ENCODE measurements at places on chromosomes 13 and 19.

DNA sequence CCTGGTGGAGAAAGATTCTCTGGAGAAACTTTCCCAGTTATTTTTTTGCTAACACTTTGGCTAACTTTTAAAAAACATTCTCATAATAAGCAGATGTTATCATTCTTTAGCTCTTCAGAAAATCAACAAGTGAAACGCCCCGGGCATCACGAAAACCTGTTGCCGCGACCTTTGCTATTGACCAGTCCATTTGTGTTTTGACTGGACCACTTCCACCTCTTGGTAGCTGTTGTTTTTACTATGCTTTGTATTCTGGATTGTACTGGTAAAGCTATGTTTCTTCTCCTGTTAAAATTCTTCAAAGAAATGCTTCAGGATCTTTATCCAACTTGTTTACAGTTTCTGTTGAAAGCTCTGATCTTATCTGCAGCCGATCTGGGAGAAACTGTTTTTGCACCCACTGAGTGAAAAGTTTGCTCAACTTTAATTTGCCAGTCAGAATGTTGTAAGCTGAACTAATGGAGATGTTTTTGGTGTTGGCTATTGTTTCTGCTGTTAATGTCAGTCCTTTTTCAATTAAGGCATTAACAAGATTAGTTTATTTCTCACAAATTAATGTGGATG, 23.3 kb downstream of the UFM1 start:
- DNase-seq: no peak

DNA sequence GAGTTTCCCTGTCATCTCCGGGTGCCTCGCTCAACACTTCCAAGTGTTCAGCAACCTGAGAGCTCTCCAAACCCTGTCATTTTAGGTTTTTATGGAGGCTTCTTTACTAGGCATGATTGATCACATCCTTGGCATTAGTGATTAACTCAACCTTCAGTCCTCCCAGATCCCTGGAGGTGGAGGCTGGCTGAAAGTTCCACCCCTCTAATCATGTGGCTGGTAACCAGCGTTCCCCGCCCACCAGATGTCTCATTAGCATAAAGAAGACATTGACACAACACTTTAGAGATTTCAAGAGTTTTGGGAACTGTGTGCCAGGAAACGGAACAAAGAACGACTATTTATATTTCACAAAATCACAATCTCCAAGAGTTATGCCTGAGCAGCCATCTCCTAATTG, 71.1 kb upstream of the RGCC start:
- DNase-seq: no peak

DNA sequence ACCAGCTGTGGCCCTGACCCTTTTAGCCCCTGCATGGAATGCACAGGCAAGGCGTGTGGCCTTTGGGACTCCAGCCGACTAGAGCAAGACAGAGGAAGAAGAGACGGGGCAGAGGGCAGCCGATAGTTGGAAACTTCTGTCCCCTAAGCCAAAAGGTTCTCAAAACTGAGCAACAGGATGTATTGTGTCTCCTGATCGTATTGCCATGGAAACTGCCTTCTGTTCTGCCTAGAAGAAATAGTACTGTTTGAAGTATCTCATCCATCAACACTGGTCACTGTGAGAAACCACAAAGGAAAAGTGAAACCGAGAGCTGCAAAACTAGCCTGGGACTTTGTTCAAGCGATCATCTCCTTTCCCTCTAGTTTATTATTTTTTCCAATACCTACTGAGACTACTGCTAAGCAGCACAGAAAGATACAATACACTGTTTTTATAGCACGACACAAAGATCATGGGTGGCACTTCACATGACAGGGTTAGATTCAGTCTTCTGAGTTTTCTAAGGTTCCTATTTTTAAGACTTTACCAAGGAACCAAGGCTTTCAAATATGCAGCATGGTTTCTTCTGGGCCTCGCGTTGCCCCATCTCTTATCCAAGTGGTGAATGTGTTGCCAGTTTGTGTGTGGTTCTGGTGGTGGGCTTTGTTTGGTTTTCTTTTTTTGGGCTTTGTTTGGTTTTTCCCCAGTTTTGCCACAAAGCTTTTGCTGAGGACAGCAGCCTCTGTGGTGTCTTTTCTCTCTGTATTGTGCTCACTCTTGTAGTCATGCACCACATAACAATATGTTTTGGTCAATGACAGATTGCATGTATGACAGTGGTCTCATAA, 49.3 kb upstream of the GPR183 start:
- no peak for DNase-seq

DNA sequence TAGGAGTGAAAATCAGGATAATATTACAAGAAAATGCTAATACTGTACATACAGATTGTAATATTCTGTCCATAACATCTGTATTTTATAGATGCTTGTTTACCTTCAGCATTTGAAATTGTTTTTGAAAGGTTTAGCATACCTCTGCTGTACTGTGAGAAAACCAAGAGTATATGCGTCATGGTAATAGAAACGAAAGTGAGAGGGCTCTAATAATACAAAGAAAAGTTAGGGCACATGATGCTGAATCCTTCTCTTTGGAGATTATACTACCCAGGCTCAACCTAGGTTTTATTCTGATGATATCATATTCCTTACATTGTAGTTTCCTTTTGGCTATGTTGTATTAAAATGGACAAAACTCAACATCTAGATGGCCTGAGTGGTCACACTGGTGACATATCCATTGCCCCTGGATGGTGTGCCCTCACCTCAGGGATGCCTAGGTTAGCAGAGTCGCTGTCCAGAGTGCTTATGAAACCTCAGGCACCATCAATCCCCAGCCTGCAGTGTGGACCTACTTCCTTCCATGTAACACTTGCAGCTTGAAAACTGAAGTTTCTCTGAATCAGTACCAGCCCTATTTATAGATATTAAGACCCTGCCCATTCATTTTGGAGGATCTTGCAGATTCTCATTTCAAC, 253.7 kb downstream of the KCTD12 start:
- no peak for DNase-seq

DNA sequence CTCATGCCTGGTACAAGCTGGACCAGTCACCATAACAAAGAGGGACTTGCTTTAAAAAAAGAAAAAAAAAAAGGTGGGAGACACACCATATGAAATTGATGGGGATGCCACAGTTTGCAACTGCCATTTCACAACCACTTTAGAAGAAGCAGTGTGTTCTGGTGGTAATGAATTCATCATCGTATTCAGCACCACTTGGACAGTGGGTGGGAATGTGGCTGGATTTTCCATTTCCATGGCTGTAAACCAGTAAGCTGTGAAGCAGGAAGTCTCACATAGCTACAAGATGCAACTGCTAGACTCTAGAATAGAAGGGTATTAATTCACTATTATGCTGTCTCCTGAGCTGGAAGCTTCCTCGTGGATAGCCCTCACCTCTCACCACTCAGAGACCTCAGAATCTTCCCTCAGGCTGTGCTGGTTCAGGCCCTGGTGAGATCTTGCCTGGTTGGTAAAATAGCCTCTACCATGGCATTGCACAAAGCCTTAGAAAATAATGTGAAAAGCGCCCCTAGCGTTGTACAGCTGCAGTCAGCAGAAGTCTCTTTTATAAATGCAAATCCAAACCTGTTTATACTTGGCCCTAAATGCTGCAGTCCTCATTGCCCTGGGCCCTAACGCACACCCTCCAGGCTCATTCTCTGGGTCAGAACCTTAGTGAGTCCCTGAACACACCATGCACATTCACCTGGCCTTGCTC, 150.7 kb downstream of the KCTD15 start:
- no peak for DNase-seq

- DNase-seq: no peak
These were observed 19.5 kb downstream of the WDFY2 start for GRCh38 chr13:51603716-51604115.

DNA sequence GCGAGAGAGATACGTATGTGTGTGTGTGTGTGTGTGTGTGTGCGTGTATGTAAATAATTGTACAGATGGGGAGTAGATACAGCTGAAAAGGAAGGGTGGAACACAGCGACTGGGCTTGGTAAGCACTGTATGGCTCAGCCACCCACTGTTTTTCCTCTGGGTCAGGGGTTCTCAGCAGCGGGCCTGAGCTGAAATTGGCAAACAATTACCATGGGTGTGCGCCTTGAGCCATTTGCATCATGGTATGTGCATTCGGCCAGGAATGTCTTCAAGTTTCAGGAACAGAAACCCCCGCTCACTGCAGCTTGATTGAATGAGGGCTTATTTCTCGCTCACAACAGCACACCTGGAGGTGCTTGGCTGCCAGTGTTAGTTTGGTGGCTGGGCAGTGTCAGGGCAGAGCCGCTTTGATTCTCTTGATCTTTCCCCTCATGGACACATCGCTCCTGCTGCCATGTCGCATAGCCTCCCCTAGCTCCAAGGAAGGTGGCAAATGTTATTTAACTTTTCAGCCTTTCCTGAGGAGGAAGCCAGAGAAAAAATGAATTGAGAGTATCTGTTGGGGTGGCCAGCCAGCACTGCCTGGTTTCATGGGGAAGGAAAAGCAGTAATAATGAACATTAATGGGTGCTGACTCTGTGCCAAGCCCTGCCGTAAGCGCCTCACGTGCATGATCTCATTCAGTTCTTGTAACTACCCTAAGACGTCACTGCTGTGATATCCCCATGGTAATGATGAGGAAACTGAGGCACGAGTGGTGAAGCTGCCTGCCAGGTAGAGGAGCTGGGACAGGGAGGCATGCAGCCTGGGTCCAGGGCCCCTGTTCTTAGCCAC, 126.9 kb downstream of the SIPA1L3 start:
- no peak for DNase-seq

DNA sequence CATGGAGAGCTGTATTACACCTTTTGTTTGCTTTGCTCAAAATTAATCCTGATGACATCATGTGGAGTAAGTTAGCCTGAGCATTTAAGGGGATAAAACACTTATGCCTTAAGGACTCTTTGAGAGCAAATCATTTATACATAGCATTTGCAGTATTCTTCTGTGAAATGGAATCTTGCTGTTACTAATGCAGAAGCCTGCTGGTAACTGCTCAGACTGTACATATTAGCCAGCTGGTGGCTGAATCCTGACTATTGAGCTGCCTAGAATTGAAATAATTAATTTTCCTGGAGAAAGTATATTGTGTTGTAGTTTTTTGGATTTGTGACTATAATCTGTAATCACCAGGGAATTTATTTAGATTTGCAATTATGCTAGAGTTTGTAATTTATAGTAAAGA, 363.2 kb downstream of the GPC6 start:
- no peak for DNase-seq

DNA sequence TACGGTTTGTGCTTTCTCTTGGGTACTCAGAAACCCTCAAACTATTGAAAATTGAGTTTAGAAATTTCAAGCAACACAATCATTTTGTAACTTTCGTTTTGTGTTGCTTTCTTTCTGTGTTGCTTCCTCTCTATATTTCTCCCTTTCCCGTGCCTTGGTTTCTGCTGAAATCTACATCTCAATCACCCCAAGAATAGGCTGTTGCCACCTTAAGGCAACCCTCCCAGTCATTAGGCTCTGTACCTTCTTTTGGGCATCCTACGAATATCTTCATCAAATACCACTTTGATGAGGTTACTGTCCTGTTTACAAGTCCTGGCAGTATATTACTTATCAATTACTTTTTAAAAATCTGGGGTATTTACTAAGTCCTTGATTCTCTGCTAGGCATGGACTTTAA, 621.6 kb downstream of the GPC6 start:
- no peak for DNase-seq

DNA sequence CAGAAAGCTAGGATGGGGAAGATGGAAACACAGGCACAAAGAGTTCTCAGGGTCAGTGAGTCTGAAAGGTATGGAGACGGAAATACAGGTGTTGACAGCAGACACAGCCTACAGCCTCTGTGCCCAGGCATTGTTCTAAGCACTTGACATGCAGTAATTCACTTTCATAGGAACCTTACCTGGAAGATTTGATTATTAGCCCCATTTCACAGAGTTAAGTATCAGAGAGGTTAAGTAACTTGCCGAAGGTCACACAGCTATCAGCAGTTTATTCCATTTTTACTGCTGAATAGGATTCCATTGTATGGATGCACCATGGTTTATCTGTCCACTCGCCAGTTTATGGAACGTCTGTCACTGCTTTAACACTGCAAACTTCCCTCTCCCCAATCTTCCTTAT, 13.2 kb downstream of the KLK4 start:
- no peak for DNase-seq

DNA sequence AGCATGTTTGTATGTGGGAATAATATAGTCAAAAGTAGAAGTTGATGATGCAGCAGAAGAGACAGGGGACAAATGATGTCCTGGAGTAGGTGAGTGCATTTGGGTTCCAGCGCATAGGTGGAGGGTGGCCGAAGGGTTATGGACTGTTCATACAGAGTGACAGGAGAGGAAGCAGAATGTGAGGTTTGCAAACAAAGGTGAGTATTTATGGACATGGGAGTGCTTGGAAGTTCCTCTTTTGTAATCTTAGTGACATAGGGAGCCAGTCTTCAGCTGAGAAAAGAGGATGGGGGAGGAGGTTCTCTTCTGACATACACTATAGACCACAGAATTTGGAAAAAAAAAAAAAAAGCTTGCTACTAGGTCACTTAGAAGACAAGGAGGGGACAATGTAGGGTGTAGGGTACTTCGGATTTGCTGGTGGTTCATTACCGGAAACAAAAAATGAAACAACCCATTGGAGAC, 331.6 kb downstream of the DLEU7 start:
- DNase-seq: no peak

- no peak for DNase-seq
These were observed 140.6 kb upstream of the FRY start for GRCh38 chr13:31890946-31891345.

Measured in cortex of kidney (tissue), 1 donor.